ENCODE measurements at places on chromosomes 3 and 15. TPM values are rescaled to one million over a fixed set of nuclear protein-coding genes. Genes with fewer than 3 reads are reported as not detected.

DNA sequence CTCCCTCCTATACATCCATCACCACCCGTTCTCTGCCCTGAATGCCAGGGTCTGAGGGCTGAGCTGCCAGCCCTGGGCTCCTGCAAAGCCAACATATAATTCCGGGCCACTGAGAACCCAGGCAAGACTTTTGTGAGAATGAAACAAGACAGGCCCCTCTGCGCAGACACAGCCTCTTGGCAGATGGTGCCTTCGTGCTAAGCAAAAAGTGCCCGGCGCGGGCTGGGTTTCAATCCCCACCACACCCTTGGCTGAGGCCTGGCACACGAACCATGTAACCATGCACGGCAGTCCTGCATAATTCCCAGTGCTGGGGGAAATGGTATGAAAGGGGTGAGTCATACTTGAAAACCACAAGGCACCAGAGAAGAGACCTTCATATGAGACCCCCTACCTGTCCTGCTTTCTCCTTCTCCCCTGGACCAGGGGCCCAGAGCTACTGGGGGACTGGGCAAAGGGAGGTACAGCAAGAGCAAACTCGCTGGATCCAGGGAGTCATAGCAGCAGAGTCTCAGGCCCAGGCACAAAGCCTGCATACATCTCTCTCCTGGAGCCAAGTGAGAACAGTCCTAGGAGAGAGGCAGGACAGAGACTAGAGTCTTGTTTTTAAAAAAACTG lies 26.1 kb upstream of the LOXL1 start:
- no peak overlapping the region for H3K27ac ChIP-seq
- no peak for DNase-seq
- H3K4me3 ChIP-seq: no peak overlapping the region
- no peaks in the 10 kb centered on the region for H3K27me3 ChIP-seq
- H3K4me1 ChIP-seq: no peaks in the 10 kb centered on the region

Gene AGBL1
- total RNA-seq: not detected

GRCh38 chr3:56379723-56380287 lies 88.5 kb downstream of the ERC2 start:
- H3K36me3 ChIP-seq: no peaks in the 10 kb centered on the region
- no peak overlapping the region for H3K27ac ChIP-seq
- H3K27me3 ChIP-seq: no peaks in the 10 kb centered on the region

DNA sequence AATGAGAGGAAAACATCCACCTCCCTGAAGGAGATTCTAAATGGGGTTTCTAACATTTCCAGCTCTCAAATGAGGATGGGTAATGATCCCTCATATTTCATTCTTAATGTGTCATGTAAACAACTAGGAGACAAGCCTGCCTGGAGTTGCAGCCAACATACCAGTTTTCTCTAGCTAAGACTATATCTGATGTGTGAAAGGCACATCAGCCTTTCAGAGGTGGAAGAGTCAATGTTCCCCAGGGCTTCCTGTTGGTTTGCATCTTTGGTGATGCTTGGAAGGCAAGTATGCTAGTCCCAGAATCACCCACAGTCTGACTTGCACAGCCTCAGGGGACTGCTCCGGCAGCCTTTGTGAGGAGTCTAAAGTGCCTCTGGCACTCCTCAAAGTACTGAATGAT lies 921.2 kb downstream of the SQOR start:
- no peak for DNase-seq
- no peaks in the 10 kb centered on the region for H3K4me1 ChIP-seq
- no peak overlapping the region for H3K4me3 ChIP-seq
- no peak overlapping the region for H3K27ac ChIP-seq
- no peaks in the 10 kb centered on the region for H3K36me3 ChIP-seq

Gene FRMD4B
- 11.8 TPM for total RNA-seq

- peaks cover 2% of the 10 kb centered on the region for H3K27me3 ChIP-seq
- H3K36me3 ChIP-seq: no peaks in the 10 kb centered on the region
- H3K4me1 ChIP-seq: no peaks in the 10 kb centered on the region
- H3K27ac ChIP-seq: no peak overlapping the region
Measured at GRCh38 chr3:102353148-102353547, 81.7 kb upstream of the ZPLD1 start.

DNA sequence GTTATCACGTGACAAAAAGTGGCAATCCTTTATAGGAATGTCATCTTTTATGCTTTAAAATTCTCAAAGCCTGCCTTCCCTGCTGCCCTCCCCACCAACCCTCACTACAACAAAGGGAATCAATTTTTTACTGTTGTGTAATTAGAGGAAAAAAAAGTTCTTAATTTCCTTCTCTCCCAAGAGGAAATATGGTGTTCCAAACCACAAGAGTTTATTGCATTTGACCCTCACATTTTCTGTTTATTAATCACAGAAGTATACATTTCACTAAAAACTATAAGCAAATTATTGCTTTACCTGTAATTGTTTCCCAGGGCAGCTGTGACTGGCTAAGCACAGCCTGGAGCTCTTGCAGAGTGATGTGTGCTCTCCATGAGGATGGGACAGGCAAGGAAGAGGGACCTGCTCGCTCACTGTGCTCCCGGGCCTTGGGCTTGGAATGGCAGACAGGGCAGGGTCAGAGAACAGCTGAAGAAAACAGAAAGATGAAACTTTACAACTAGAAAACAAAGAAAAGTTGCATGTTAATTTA lies 31.3 kb upstream of the ATP10A start:
- no peak for DNase-seq
- H3K27me3 ChIP-seq: peaks cover 3% of the 10 kb centered on the region
- H3K27ac ChIP-seq: no peak overlapping the region
- no peaks in the 10 kb centered on the region for H3K4me1 ChIP-seq
- no peaks in the 10 kb centered on the region for H3K36me3 ChIP-seq

Gene CLRN1
- total RNA-seq: not detected

Gene C3orf85
- total RNA-seq: not detected

DNA sequence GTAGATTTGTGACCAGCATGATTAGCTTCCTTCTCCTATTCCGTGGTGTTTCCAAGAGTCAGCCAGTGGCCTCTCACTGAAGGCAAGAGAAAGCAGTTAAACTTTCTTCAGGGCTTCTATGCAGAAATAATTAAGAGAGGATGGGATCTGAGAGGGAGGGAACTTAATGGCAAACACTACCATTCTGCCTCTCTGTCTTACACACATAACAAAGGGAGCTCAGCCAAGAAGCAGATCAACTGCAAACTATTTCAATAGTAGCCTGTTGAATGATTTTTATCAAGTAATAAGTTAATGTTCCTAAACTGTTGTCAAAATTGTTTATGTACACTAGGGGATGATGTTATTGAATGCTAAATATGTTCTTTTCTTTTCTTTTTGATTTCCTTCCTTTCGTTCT lies 11.8 kb downstream of the OXSR1 start:
- H3K27me3 ChIP-seq: no peaks in the 10 kb centered on the region
- H3K4me1 ChIP-seq: peaks cover 42% of the 10 kb centered on the region
- H3K36me3 ChIP-seq: peaks cover 13% of the 10 kb centered on the region
- no peak for DNase-seq
- no peak overlapping the region for H3K4me3 ChIP-seq

DNA sequence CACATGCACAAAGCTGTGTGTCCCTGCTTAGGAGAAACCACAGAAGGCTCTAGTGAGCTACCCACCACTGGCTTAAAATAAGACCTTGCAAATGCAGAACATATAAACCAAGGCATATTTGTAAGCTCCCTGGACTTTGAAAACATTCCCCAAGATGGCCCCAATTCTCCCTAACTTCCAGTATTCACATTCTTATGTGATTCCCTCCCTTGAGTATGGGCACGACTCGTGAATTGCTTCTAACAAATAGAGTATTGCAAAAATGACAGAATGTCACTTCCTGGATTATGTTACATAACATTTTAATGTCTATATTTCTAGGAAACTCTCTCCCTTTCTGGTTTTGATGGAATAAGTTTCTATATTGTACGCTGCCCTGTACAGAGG lies 131.8 kb upstream of the MCTP2 start:
- H3K4me3 ChIP-seq: no peak overlapping the region
- H3K36me3 ChIP-seq: no peaks in the 10 kb centered on the region

Measured in activated CD8-positive, alpha-beta T cell treated with anti-CD3 and anti-CD28 coated beads for 36 hours (primary cell).